A549 (cell line): ENCODE measurements at places on chromosomes 2 and 18.

DNA sequence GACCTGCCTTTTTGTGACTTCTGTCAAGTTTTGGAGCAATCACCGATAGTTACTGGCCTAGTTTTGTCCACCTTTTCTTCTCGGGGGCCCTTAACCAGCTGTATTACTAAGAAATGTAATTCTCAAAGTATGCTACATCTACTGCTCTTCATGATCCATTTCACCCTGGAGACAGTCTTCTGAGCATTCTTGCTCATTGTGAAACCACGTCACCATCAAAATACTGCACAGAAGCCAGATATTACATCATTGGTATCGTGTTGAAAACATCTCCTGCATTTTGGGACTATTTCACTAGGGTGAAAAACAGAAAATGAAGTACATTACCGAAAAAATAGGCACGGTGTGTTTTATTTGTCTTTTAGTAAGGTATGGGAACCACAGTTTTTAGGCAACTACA, 11.7 kb downstream of the LYPD6B start:
- DNase-seq: no peak

- no peak for DNase-seq
Measured at GRCh38 chr2:196914867-196915460, 11.5 kb downstream of the PGAP1 start.

- DNase-seq: no peak
Measured at GRCh38 chr2:111707700-111708099, 176.3 kb downstream of the ANAPC1 start.

DNA sequence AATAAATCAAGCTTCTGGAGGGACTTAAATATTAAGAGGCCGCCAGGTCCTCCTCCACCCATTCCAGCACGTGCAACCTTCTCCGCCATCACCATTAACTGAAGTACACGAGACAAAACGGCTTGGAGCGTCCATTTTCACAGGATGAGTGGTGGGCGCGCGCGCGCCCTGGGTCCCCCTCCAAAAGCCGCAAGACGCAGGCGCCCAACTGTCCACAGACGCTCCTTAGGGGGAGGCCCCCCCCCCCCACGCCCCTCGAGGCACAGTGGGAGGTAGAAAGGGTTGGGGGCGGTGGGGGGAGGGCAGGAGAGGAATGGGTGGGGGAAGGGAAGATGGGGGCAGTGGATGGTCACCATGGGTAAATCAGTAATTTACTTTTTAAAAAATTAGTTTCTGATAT, 10.5 kb upstream of the STAMBP start:
- no peak for DNase-seq

DNA sequence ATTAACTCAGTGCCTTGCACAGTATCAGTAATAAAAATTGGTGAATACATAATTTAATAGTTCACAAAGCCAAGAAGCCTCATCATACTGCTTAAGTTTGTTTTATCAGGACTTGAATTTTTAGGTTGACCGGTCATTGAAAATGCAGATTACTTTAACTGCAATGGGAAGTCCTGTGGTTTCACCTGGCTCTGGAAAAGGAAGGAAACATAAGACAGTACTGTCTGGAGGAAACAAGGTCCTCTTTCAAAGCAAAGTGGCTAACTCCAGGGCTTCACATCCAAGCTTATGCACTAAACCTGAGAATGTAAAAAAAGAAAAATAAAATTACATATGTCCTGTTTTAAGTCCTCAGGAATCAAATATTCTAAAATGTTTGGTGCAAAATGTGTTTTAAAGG, 119.7 kb downstream of the DLGAP1 start:
- DNase-seq: no peak
